Heart right ventricle (tissue), 16 donors: ENCODE measurements at places on chromosomes 11 and 22.
A peak's percentile ranks its signal among the peaks of the same experiment; 100 is the strongest.

DNA sequence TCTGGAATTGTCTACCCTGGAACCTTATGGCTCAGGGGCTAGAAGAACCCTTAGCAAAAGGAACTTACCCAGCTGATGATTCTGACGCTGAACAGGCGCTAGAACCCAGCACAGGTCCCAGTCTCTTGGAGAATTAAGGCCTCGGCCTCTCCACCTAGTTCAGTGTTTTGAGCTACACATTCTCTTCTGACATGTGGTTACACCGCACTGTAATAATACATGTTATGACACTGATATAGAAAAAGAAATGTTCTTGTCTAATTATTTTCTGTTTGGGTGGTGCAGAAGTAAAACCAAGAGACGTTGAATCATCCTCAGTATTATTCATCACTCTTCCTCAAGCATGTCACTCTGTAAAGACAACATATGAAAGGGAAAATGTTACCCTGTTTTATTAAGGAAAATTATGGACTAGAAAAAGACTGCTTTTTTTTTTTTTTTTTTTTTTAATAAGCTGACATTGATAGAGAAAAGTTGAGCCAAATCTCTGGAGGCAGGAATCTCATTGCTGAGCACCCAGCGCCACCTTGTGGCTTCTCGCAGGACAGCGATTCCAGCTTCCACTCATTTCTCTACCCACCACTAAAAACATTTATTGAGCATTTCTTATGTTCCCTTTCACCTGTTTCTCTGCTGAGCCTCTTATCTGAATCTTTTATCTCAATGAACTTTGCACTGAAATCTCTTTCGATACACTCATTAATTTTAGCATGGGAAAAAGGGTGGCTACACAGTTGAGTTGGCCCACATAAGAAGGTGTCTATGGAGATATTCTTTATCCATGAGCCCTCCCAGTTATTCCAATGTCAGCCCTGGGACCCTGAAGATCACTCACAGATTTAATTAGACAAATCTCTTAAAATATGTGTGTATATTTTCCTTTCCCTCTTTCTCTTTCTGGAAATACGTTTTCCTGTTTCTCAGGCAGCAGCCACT, 12.6 kb upstream of the APLNR start:
- peak; percentile 69 for DNase-seq

- DNase-seq, result no peak
Observed at GRCh38 chr22:37801946-37802309, 5.8 kb upstream of the GCAT start.

DNA sequence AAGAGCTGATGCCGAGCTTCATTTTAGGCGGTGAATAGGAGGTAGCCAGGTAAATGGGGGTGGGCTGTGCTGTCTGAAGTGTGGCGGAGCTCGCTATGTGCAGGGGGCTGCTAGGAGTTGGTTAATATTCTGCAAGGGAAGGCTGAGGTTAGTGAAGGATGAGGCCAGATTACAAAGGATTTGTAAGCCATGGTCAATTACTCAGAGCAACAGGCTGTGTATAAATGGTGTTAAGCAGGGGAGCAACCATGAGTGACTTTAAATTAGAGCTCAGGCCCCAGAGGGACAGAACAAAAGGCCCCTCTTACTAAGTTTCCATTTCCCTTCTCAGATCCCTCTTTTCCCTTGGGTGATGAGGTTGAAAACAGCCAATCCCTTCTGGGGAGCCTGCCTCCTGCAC, 7.3 kb upstream of the MCAM start:
- no peak for DNase-seq

GRCh38 chr22:44449061-44449682, 48.9 kb downstream of the RTL6 start:
- no peak for DNase-seq

- peak; percentile 6 for DNase-seq
Observed at GRCh38 chr11:58905011-58905720, 34.1 kb upstream of the GLYATL1 start.

GRCh38 chr11:33651555-33651954, 49.1 kb downstream of the C11orf91 start:
- no peak for DNase-seq
